NCI-H1436 treated with DMSO at 0.1 percent for 48 hours (cell line): ENCODE measurements at places on chromosomes 7 and 10.

- DNase-seq, result no peak
Observed at GRCh38 chr7:55069271-55069792, 50.5 kb downstream of the EGFR start.

DNA sequence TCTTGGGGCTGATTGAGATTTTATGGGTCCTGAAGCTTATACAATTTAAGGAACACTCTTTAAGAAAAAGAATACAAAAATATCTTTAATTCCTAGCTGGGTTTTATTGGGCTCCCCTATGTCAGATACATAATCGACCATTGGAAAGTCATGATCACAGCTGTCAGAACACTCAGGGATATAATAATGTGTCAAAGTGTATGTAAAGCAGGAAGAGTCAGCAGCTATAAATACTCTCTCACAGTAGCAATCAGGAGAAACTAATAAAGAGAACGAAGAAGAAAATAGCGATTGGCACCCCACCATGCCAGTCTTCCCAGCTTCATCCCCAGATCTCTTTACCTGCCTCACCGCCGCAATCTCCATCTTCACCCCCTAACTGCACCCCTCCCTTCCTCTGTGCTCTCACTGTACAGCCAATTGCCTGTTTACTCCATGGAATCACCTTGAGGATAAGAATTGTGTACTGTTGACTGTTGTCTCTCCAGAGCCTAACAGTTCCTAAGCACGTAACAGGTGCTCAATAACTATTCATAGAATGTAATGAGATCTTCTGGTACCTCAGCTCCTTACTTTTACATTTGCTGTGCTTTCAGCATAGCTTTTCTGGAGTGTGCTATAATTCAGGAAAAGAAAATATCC, 24.0 kb upstream of the WNT8B start:
- no peak for DNase-seq

- no peak for DNase-seq
Observed at GRCh38 chr10:63583397-63583796, 62.2 kb downstream of the REEP3 start.

DNA sequence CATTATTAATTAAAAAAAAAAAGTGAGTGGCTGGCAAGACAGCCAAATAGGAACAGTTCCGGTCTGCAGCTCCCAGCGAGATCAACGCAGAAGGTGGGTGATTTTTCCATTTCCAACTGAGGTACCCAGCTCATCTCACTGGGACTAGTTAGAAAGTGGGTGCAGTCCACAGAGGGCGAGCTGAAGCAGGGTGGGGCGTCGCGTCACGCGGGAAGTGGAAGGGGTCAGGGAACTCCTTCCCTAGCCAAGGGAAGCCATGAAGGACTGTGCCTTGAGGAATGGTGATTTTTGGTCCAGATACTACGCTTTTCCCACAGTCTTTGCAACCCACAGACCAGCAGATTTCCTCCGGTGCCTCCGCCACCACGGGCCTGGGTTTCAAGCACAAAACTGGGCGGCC, 133.7 kb downstream of the SNX13 start:
- no peak for DNase-seq

- DNase-seq, result no peak
Observed at GRCh38 chr10:56844978-56845529, 484.0 kb upstream of the ZWINT start.
